ENCODE measurements at places on chromosomes 1 and 21.

DNA sequence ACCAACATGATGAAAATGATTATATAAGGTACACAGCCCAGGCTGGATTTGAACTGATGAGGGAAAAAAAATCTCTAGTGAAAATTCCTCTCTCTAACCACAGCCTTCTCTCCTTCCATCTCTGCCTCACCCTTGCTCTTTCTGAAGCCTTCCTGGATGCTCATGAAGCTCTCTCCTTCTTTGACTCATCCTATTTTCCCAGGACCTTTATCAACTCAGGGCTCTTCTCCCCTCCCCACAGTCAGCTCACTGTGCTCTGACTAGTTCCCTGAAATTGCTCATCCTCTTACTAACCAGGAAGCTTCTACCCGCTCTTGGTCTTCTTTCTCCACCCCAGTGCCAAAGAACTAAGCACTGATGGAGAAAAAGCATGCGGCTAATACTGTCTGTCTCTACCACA, 46.4 kb upstream of the ERG start:
- no peak for DNase-seq

GRCh38 chr1:191662746-191663145, 495.5 kb upstream of the RGS18 start:
- no peak for DNase-seq

- no peak for DNase-seq
These were observed 36.8 kb downstream of the RAB3GAP2 start for GRCh38 chr1:220235462-220235861.

- no peak for DNase-seq
These were observed 618 bp downstream of the HNRNPR start for GRCh38 chr1:23343221-23344110.

GRCh38 chr1:153848805-153849204, 73.6 kb downstream of the SLC27A3 start:
- DNase-seq: no peak

DNA sequence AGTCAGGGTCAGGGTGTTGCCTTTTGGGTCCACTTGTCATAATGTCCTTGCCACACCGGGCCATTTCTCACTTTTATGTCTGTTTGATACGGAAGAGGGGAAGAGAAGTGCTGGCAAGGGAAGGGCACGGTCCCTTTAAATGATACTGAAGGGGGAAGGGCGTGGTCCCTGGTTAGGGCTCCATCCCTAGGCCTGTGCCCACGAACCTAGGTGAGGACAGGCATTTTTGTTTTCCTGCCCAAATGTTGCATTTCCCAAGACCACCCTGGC, 25.2 kb downstream of the B3GALT5 start:
- DNase-seq: no peak

- DNase-seq: no peak
These were observed 42.4 kb downstream of the DRAM2 start for GRCh38 chr1:111097356-111098099.

DNA sequence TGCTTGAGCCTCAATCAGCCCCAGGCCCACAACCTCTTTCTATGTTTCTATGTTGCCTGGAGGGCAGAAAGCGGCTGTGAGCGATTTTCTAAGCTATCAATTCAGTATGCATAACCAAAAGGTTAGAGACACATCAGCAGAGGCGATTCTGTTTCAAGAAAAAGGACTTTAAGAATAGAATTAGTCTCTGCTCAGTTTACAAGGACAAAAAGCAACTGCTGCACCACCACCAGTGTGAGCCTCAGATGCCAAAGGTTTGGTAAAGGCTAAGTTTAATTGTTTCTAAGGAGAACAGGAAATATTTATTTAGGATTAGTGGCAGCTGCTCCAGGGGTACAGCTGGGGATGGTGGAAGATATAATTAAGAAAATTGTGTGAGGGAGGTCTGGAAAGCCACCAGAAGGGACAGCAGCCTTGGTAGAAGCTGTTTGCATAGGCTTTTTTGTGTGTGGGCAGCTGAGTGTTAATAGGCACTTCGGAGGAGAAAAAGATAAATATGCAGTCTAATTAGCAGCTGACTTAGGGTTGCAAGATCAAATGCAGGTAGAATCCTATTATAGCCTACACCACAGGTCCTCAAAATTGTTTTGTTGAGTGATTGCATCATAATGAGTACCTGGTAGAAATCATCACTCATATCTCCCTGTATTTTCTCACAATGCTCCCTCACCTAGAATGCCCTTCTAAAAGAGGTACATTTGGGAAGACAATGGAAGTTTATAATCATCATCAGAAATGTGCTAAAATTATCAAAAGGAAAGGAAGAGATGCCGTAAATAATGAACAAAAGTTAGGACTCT, 35.8 kb downstream of the ZC3H11B start:
- DNase-seq: no peak

DNA sequence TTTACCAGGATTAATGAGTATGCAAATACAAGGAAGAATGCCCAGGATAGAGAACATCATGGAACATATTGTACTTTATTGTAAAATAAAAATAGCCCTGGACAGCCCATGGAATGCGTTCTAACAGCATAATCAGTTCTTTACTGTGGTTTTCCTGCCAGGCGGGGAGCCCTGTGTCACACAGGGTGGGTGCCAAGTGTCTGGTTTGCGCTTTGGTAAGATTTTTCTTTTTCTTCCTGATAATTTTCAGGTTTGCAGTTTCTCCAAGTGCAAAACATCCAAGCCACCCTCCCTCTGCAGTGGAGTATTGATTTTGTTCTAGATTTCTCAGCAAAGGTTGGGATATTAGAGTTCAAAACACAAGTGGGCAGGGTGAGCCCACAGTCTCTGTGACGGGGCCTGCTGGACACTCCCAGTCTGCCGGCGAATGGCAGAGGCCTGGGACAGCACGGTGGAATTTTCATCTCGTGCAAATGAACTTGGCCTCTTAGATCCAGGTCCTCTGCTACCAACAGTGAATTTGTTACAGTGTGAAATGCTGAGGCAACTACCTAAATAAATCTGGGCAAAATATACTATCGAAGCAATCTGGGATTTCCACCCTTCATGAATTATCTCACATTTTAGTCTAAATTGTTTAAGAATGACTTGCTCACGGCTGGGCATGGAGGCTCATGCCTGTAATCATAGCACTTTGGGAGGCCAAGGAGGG, 15.6 kb upstream of the KCNJ15 start:
- no peak for DNase-seq

- DNase-seq: no peak
These were observed 1.2 kb downstream of the C1QTNF12 start for GRCh38 chr1:1245178-1245816.

DNA sequence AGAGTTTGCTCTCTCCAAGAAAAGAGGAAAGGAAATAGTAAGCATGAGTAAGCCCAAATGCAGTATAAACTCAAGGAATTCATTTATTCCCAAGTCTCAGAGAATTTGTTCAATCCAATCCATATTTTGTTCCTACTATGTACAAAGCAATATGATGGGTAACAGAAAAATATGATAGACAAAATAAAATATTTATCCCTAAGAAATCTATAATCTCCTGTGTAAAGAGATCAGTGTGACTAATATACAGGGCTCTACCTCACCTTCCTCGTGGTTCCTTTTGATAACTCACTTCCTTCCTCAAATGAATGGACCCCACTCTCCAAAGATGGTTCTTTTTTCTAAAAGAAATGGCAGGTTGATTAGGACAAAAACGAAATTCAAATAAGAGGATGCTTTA, 7.6 kb downstream of the CLSPN start:
- no peak for DNase-seq

- no peak for DNase-seq
These were observed 125.3 kb upstream of the DNAH14 start for GRCh38 chr1:224804220-224804619.

DNA sequence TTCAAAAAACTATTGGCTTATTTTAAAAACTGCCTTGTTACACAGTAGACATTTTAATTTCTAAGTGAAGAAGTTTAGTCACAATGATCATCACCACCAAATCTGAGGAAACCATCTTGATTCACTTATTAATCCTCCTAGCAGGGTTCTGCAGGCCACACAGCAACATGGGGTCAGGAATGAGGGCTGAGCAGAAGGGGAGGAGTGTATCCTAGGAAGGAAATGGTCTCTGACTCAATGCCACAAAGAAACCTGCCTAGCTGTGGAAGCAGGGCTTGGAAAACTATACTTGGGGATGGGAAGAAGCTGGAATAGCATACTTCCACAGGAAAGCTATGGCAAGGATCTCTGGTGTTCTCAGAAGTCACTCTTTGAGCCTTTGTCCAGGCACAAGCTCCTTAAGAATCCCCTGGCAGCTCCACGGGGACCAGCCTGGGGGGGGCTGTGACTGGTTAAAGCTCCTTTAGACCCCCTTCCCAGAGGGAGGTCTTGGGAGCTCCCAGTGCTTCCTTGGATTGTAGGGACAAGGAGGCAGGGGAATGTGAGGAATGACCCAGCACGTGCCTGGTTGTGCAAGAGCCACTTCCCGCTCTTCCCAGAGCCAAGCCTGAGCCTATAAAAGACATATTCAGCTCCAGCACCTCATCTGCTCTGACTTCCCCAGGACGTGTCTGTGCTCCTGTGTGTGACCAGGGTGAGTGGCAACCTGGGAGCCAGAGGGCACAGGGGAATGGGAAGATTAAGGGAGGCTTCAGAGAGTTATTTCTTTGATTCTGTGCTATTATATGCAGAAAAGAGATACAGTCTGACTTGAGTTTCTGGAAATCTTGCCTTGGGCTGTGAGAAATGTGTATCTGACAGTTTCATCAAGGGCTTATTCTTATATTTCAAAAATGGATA, at the start of gene LCE2A:
Gene LCE2A (plus strand): TSS at position 645 of the 900 bp plus-strand sequence. CDS start 557 bp downstream, outside the sequence.
- DNase-seq: no peak

- no peak for DNase-seq
These were observed 11.4 kb upstream of the GBP6 start for GRCh38 chr1:89352421-89352820.

DNA sequence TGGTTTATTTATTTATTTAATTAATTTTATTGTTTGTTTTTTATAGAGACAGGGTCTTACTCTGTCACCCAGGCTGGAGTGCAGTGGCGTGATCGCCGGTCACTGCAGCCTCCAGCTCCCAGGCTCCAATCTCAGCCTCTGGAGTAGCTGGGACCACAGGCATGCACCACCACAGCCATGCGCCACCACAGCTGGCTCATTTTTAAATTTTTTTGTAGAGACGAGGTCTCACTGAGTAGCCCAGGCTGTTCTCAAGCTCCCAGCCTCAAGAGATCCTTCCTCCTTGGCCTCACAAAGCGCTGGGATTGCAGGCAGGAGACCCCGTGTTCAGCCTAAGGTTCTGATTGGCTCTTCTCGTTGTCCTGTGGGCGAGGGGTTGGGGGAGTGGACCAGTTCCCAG, 22.1 kb downstream of the UMODL1 start:
- DNase-seq: no peak

DNA sequence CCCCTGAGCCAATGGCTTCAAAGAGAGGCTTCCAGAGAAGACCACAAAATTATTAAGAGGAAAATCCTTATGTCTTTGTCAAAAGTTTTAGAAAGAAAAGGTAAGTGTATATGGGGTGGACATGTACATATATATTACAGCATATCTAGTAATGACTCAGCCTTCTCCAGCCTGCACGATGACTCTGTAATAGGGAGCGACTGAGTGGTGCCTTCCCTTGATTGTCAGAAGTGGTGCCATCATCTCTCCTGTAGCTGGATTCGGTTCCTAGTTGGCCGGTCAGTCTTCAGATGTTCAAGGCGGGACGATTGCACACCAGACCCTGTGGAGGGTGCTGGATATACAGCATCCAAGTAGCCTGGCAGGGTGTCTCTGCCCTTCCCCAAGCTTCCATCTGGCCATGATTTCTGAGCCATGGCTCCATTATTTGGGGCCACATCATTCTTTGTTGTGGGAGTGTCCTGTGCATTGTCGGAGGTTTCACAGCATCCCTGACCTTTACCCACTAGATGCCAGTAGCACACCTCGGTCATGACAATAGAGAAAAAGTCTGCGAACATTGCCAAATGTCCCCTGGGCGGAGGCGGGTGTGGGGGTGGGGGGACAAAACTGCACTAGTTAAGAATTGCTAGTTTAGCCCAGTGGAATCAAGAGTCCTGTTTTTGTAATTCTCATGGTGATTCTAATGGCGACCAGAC, 206.2 kb upstream of the KAZN start:
- no peak for DNase-seq

DNA sequence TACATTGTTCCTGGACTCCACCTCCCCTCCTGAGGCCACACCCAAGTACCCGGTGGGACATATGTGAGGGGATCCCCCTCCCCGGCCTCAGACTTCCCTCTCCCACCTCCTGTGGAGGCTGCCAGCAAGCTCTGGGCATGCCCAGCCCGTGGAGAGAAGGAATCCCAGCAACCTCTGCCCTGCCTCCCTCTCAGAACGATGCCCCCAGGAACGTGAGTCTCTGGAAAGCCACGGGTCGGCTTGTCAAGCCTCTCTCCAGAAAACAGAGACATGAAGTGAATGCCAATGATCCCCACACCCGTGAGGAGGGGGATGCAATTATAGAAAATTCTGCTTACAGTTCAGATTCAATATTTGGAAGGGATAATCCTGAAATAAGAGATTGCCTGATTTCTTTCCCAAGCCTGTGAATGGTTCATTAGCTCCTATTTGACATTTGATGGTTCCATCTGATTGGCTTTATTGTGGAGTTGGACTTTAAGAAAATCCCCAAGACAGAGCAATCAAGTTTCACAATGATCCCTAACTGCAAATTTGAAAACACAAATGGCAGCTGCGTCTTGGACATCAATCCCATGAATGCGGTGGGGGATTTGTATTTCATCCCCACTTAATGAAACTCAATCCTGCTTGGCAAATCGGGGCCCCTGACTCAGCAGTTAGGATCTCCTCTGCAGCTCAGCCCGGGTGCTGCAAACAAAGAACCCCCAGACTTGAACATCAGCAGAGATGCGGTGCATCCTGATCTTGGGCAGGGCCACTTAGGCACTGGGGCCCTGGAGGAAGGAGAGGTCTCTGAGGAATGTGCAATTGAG, 9.1 kb upstream of the GUCA2B start:
- DNase-seq: no peak

DNA sequence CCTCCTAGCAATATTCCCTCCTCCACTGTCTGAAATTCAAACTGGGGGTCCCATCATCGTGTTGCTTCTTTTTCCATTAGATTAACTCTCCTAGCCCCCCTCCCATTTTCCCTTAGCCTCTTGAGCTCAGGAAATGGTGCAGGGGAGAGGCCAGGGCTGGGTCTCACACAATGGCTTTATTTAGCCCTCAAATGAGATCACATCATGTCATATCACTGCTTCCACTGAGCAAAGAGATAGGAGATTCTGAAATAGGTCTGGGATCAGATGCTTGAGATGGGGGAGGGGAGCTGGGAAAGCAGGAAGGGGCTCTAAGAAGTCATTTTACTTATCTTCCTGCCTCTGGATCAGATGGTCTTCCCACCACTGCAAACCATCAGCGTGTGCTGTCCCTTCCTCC, 17.8 kb upstream of the ARHGEF2 start:
- no peak for DNase-seq

DNA sequence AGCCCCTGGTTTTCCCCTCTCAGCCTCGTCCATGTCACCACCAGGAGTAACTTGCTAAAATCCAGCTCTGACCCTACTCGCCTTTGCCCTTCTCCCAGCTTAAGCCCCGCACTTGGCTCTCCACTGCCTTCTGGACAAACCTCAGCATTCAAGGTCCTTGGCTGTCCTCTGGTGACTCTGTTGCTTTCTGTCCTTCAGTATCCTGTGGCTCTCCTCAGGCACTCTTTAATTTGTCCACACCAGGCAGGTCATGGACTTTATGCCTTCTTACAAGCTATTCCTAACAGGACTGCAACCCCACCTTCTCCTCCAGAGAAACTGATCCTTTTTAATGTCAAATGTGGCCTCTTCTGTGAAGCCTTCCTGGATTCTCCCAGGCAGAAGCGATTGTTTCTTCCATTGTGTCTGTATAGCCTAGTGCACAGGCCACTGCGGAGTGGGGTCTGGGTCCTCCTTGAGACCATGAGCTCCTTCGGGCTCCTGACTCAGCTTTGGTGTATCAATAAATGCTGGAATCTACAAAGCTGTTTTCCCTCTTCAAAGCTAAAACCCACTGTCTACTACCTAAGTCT, 26.7 kb upstream of the CTPS1 start:
- no peak for DNase-seq
